Uterus (tissue), 4 donors: ENCODE measurements at places on chromosomes 11 and 22. TPM values are rescaled to one million over a fixed set of nuclear protein-coding genes. Genes with fewer than 3 reads are reported as not detected.

GRCh38 chr11:4466871-4467442, 15.5 kb upstream of the OR52K1 start:
- H3K4me1 ChIP-seq: no peaks in the 10 kb centered on the region
- no peak for DNase-seq
- no peak overlapping the region for H3K27ac ChIP-seq
- no peak overlapping the region for H3K4me3 ChIP-seq
- H3K27me3 ChIP-seq: no peaks in the 10 kb centered on the region

GRCh38 chr11:114846416-114846791, 168.1 kb downstream of the NXPE2 start:
- H3K4me1 ChIP-seq: no peaks in the 10 kb centered on the region
- H3K4me3 ChIP-seq: no peak overlapping the region
- no peaks in the 10 kb centered on the region for H3K36me3 ChIP-seq
- no peak for DNase-seq

Gene GRAMD4
- 37.0 TPM for total RNA-seq

Gene YPEL4
- total RNA-seq: 1.6 TPM
